ENCODE measurements at places on chromosomes 12 and 14. TPM values are rescaled to one million over a fixed set of nuclear protein-coding genes. Genes with fewer than 3 reads are reported as not detected.

GRCh38 chr14:73717266-73717665 is 3.1 kb upstream of the PNMA1 start:
- H3K27me3 ChIP-seq, result no peaks in the 10 kb centered on the region
- no peak for DNase-seq

- H3K4me3 ChIP-seq, result no peak overlapping the region
- H3K4me1 ChIP-seq, result no peaks in the 10 kb centered on the region
Observed at GRCh38 chr14:101217080-101217463, 313.6 kb upstream of the RTL1 start.

GRCh38 chr12:75444429-75445136 is 36.0 kb upstream of the GLIPR1 start:
- no peak overlapping the region for H3K27ac ChIP-seq
- H3K4me1 ChIP-seq, result peaks cover 9% of the 10 kb centered on the region
- no peaks in the 10 kb centered on the region for H3K27me3 ChIP-seq
- H3K4me3 ChIP-seq, result no peak overlapping the region
- H3K36me3 ChIP-seq, result no peaks in the 10 kb centered on the region
- DNase-seq, result no peak

GRCh38 chr12:24960222-24960855 is 11.4 kb upstream of the BCAT1 start:
- no peaks in the 10 kb centered on the region for H3K4me1 ChIP-seq
- DNase-seq, result peak; percentile 66
- H3K27me3 ChIP-seq, result peaks cover 2% of the 10 kb centered on the region
- no peak overlapping the region for H3K27ac ChIP-seq
- H3K4me3 ChIP-seq, result no peak overlapping the region

GRCh38 chr12:55065535-55065934 is 45.8 kb downstream of the NEUROD4 start:
- H3K27ac ChIP-seq, result no peak overlapping the region
- peaks cover 3% of the 10 kb centered on the region for H3K27me3 ChIP-seq
- H3K36me3 ChIP-seq, result no peaks in the 10 kb centered on the region
- DNase-seq, result no peak
- no peak overlapping the region for H3K4me3 ChIP-seq

DNA sequence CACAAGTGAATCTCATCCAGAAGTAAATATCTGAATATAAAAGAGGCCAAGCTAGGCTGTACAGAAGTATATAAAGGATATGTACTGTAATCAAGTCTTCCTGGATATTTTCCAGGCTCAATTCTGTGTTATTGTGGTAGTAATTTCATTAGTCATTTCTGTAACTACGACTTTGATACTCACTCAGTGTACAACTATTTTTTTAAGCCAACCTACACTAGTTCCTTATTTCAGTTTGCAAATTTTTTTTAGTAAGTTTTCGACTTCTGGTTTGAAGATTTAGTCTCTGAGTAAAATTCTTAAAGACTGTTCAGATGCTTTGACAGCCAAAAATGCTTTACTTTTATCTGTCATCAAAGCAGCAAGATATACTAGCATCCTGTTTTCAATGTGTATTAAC is 130.8 kb downstream of the CAPZA3 start:
- H3K36me3 ChIP-seq, result no peaks in the 10 kb centered on the region
- DNase-seq, result no peak
- no peak overlapping the region for H3K27ac ChIP-seq
- H3K4me3 ChIP-seq, result no peak overlapping the region
- no peaks in the 10 kb centered on the region for H3K27me3 ChIP-seq

DNA sequence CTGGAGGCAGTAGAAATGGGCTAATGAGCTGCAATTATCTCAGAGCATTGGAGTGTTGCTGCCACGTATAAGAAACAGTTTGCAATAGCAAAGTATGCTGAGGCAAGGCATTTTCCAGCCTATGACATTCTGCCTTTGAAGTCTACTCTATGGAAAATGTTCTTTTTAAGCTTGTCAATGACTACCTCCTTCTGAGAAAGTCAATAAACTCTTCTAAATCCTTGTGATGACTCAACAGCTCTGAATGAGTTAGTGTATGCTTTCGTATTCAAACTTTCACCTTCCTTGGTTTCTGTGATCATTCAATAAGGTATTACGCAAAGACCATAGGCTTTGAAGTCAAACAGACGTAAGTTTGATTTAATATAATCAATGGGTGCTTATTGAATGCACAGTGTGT is 111.2 kb downstream of the CAPZA3 start:
- H3K4me1 ChIP-seq, result no peaks in the 10 kb centered on the region
- H3K27ac ChIP-seq, result no peak overlapping the region
- H3K27me3 ChIP-seq, result no peaks in the 10 kb centered on the region
- H3K4me3 ChIP-seq, result no peak overlapping the region
- no peaks in the 10 kb centered on the region for H3K36me3 ChIP-seq
- DNase-seq, result no peak

- H3K4me3 ChIP-seq, result no peak overlapping the region
- DNase-seq, result peak; percentile 92
Observed at GRCh38 chr14:22850944-22851764, 14.8 kb downstream of the MMP14 start.

DNA sequence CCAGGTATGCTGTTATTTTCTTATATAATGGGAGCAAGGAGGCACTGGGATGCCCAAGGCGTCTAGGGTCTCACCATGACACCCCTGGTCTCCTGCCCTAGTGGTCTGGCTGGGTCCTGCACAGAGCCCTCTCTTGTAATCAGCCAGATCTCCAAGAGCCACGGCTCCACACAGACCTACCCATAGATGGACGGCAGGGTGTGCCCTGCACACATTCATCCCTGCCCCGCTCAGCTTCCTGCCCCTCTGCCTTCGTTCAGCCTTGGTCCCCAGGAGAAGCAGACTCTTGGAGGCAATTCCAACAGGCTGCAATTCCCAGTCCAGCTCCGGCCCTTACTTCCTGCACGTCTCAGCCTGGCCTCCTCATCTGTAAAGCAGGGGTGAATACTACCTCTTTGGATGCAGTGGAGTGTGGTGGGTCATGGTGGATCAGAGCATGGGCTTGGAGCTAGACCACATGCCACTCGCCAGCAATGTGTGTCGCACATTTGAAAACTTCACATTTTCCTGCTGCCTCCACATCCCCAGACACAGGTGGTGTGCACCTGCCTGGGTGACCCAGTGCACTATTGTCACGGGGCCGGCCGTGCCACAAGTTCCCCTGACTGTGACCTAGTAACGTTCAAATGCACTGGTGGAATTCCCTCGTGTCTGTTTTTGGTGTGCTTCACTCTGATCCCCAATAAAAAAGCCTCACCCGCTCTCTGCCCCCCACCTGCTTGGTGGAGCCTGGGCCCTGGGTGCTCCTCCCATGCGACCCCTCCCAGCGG is 171.1 kb upstream of the PRMT8 start:
- H3K27me3 ChIP-seq, result peaks cover 1% of the 10 kb centered on the region
- H3K36me3 ChIP-seq, result no peaks in the 10 kb centered on the region
- no peak overlapping the region for H3K27ac ChIP-seq
- no peak for DNase-seq

GRCh38 chr12:104582739-104583138 is 126.0 kb downstream of the CHST11 start:
- H3K27ac ChIP-seq, result no peak overlapping the region
- DNase-seq, result no peak
- H3K4me1 ChIP-seq, result peaks cover under 1% of the 10 kb centered on the region
- no peaks in the 10 kb centered on the region for H3K27me3 ChIP-seq

DNA sequence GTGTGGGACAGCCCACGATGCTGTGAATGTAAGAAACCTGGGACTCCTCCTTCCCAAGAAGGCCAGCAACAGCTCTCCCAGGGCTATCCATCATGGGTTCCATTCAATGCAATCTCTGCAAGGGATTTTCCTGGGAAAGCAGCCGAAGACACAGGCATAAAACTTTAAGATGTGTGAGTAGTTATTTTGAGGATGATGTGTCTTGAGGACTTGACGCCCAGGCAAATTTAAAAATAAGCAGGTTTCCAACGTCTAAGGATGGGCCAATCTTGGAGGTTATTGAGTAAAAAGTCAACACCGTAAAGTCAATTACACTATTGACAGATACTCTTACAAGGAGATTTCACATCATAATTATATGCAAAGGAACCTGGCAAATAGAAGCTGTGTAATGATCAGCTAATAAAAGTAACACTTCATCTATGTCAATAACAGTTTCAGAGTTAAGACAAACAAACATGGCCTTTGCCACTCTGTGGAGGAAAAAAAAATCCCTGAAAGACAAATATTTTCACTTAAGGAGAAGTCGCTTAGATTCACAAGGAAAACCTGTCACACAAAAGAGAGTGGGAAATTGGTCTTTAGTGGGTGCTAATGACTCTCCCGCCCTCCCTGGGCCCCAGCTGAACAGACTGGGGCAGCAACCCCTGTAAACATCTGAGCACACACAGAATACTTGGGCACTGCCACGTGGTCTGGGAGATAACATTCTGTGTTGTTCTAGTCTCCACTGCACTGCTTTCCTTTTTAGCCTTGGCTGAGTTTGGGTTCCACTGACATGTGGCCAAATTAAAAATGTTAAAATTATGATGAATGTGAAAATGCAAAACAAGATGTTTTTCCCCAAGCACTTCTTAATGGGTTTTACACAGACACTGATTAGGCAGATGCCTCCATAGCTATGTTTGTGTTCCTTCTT is 240.9 kb downstream of the FOXN3 start:
- no peaks in the 10 kb centered on the region for H3K4me1 ChIP-seq
- no peaks in the 10 kb centered on the region for H3K27me3 ChIP-seq
- no peak overlapping the region for H3K27ac ChIP-seq
- no peak for DNase-seq

The CCDC38 gene
- not detected for total RNA-seq

The TPH2 gene
- not detected for total RNA-seq

The MIPOL1 gene
- total RNA-seq, result 31.3 TPM

The TMEM121 gene
- total RNA-seq, result 4.8 TPM

The TSPAN8 gene
- 1.6 TPM for total RNA-seq

The GLIPR1L1 gene
- total RNA-seq, result not detected

Data from endothelial cell of umbilical vein (primary cell).